ENCODE measurements at places on chromosomes 7 and 10. TPM values are rescaled to one million over a fixed set of nuclear protein-coding genes. Genes with fewer than 3 reads are reported as not detected.

- no peak for DNase-seq
Observed at GRCh38 chr10:8163824-8164223, 109.3 kb downstream of the GATA3 start.

GRCh38 chr7:96306385-96307125 is 15.3 kb downstream of the SLC25A13 start:
- no peak for DNase-seq

DNA sequence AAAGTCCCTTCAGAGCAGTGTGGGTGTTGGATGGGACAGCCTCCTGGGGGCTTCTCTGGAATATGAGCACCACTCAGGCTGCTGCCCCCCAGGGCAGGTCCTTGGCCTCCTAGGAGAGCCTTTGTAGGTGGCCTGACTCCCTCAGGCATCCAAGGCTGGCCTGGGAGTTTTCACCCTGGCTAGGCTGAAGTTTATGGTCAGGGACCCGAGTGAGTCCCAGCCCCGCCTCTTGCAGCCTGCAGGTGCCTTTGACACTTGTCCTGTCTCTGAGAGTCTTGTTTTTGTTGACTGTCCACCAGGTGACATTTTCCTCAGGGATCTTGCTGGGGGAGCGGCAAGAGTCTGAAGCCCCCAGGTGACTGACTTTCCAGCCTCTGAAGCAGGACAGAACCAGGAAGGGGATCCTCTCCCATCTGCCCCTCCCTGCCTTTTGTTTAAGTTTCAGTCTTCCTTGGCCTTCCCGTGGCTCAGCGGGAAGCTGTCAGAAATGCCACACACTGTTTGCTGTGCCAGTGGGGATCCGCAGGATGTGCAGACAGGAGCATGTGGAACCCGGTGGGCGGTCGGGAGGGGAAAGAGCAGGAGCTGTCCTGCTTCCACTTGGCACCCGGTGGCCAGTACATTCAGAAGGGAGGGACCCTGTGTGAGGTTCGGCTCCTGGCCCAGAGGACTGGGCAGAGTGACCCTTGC is 59.5 kb downstream of the LRRC18 start:
- DNase-seq = no peak

GRCh38 chr7:49112647-49113046 is 188.3 kb downstream of the CDC14C start:
- DNase-seq = no peak

- DNase-seq = no peak
Observed at GRCh38 chr10:21176934-21177480, 279.9 kb upstream of the NEBL start.

- no peak for DNase-seq
Observed at GRCh38 chr10:79165070-79165778, 96.5 kb downstream of the ZMIZ1 start.

The LRRN3 gene
- not detected for total RNA-seq

The OR2A12 gene
- total RNA-seq = not detected

All from NCI-H460 (cell line).